Hematopoietic multipotent progenitor cell (in vitro differentiated cells): ENCODE measurements at places on chromosomes 4 and X. TPM values are rescaled to one million over a fixed set of nuclear protein-coding genes. Genes with fewer than 3 reads are reported as not detected.

Gene GPR50
- not detected for total RNA-seq

Gene CHIC2
- total RNA-seq: 45.2 TPM

Gene SFRP2
- total RNA-seq: not detected

- no peak for DNase-seq
Observed at GRCh38 chr4:177401658-177402273, 40.5 kb downstream of the AGA start.

- no peak for DNase-seq
Observed at GRCh38 chr4:137452799-137453198, 79.5 kb downstream of the PCDH18 start.

Gene SATL1
- under 0.01 TPM for total RNA-seq

GRCh38 chr4:74357965-74358364 is 7.0 kb upstream of the EREG start:
- no peak for DNase-seq

DNA sequence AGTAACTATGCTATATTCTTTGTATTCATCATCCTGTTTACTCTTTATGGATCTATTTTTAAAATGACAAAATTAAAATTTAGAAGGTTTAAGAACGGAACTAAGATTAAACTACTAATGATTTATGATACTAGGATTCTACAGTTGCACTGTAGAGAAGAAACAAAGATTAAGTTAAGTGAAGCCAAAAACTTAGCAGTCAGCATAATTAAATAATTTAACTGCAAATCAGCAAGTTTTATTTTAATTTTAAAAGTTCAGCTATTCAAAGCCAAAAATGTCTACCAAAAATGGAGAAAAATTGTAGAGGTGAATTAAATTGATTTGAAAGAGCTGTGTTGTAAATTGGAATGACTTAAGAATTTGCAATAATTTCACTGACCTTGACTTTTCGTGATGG is 30.8 kb downstream of the NDST4 start:
- no peak for DNase-seq

DNA sequence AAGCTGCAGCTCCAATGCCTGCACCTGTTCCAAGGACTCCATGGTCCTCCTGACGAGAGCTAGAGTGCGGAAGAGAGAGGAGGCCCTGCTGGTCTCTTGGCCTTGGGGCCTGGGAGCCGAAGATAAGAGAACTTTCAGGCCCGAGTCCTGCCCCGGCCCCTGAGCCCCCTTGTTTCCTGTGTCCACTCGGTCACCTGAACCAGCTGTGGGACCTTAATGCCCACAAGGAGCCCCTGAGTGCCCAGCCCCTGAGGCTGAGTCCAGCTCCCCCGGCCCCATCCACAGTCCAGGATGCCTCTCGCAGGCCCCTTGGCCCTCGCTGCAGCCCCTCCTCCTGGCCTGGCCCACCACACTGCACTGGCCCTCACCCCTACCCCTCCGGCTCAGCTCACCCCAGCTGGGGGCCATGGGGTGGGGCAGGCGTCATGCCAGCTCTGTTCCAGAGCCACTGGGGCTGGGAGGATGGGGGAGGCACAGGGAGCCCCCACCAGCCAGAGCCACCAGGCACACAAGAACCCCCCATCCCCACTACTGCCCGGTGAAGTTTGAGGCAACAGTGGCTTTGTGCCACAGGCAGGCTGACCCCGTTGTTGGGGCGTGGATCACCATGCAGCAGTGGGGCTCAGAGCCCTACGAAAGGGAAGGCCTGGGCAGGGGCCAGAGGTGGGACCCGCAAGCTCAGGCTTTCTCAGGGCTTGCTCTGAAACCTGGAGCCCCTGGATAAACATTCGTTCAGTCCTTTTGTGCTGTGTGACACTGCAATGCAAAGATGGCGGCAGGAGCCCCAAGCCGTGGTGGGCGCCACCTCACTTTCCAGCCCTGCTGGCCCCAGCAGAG is 14.1 kb downstream of the NAT8L start:
- no peak for DNase-seq

DNA sequence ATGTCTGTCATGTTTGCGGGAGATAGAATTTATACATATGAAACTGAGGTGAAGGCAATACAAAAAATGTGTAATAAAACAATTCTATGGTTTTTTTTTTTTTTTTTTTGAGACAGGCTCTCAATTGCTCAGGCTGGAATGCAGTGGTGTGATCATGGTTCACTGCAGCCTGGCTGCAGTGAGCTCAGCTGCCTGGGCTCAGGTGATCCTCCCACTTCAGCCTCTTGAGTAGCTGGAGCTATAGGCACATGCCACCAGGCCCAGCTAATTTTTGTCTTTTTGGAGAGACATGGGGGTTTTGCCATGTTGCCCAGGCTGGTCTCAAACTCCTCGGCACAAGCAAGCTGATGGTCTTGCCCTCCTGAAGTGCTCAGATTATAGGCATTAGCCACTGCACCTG is 10.1 kb downstream of the RADX start:
- no peak for DNase-seq

Gene HSFX2
- not detected for total RNA-seq

DNA sequence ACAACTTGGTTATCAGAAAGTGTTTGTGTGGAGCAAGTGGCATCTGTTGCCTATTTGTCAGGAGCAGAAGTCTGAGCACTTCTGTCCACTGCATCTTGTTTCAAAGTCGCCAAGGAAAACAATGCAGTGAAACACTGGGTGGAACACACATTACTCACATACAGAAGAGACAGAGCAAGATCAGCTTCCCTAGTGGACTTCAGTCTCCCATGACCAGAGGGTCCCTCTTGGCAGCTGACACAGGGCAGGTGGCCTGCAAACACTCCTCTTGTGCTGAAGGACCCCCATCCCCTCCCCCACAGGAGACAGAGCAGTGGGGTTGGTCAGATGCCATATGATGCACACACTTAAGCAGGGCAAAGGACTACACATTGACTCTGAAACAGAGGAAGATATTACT is 3.6 kb upstream of the BBS12 start:
- no peak for DNase-seq

Gene WAS
- 52.0 TPM for total RNA-seq

Gene ELOVL6
- total RNA-seq: 3.8 TPM

DNA sequence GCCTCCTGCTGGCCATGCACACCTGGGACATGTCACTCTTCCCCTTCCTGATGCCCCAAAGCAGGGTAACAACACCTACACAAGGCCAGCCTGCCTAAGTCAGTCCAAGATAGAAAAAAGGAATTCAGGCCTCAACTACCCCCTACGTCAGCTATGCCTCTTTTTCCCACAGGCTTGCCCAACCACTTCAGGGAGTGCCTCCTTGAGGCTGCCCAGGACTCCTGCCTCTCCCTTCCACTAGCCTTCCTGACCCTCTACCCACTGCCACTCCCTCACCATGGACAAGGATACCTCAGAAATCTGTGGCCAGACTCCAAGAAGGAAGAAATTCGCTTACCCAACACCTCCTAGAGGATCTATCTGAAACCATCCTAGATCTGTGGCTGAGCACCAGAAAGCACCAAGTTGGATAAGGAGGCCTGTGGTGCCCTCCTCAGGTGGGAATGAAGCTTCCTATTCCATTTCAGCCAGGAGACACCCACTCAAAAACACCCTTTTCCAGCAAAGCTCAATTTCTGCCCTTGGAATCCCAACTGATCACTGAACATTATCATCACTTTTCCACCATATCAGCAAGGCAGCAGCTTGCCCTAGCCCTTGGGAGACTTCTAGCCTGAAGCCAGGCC is 1.8 kb downstream of the KDM5C start:
- DNase-seq: no peak

Gene STIM2
- 17.8 TPM for total RNA-seq

DNA sequence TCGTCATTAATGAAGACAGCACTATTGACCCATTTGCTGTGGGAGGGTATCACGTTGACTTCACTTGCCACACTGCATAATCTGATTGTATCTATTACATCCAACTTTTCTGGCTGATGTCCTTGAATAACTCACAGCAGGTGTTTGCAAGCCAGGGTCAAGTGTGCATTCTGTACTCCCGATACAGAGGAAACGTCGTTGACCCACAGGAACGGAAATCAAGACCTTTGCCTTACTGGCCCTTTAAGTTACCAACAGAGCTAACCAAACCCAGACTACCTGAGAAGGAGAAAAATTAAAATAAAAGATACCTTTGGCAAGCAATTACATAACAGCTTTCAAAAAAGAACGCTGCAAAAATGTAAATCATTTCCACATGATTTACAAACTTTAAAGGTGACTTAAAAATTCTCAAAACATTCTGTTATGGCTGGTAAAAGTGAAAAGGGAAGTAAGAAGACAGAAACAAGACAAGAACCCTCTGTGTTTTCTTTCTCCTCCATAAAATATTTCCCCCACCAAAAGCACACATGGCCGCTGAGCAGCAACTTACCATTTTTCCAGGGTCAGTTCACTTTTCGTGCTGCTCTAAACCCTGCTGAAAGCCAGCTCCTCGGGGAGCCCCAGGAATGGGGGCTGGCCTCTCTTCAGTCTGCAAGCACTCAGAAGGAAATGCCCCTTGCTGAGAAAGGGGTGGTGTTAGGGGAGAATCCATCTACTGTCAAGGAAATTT is 6.5 kb upstream of the SHISA3 start:
- no peak for DNase-seq

Gene DLG3
- total RNA-seq: 6.7 TPM

Gene UBQLN2
- total RNA-seq: 12.7 TPM

Gene LIMCH1
- total RNA-seq: 17.2 TPM

DNA sequence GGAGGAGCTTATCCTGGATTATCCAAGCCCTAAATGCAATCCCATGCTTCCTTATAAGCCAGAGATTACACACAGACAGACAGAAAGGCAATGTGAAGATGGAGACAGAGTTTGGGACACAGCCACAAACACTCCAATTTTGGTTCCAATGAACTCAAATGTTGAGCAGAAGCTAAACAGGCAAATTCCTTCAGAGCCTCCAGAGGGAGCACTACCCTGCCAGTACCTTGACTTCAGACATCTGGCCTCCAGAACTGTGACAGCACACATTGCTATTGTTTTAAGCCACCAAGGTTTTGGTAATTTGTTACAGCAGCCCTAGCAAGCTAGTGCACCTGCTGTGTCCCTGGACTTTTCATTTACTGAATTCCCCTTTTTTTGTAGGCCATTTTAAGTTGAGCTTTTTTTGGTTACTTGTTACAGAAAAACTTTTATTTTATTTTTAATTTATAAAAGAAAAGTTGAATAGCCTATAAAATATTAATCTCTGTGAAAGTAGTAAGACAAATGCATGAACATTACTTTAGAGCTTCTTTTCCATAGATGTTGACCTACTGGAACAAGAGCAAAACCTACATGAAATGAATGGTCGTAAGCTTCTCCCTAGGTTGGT is 33.4 kb upstream of the SRD5A3 start:
- no peak for DNase-seq

Gene TAB3
- total RNA-seq: 11.0 TPM

DNA sequence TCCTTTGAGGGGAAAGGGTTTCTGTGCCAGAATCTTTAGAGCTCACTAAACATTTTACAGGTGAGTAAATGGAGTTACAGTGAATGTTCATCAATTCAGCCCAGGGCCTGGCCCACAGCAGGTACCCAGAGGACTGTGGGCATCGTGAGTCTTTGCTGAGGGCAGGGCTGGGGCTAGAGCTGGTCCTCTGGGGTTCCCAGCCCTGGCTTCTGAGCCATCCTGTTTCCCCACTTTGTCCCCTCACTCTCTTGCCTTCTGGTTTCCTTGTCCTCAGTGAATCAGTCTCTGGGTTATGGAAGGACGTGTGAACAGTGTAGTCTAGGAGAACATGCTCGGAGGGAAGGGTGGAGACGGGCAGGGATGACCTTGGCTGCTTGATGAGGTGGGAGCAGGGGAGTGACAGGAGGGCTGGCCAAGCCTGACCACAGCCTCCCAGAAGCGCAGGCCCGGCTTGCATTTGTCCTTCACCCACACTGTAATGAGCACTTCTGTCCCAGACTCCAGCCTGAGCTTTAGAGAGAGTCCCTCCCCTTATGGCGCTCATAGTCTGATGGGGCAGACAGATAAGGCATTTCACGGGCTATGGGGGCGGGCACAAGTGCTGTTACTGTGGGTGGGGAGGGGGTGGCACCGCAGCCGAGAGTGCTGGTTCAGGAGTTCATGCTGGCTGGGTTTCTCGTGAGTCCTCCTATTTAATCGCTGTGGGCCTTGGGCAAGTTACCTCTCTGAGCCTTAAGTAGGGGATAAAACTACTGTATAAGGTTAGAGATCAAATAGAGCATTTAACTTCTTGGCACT is 17.3 kb downstream of the TBC1D14 start:
- no peak for DNase-seq

Gene SPACA5
- total RNA-seq: not detected

Gene ADGRL3
- total RNA-seq: under 0.01 TPM

DNA sequence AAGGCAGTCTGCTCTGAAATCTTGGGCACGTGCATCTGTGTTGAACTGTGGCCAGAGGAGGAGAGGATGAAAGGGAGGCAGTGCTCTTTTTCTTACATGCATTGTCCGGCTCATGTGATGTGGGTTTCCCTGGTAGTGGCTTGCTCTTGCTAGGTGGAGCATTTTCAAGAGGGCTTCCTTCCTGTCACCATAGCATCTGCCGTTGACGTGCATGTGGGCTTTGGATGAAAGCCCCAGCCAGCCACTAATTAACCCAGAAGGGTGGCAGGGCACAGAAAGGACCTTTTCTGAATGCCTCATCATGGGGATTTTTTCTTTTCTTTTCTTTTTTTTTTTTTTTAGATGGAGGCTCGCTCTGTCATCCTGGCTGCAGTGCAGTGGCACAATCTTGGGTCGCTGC is 121.3 kb downstream of the GPR143 start:
- no peak for DNase-seq

DNA sequence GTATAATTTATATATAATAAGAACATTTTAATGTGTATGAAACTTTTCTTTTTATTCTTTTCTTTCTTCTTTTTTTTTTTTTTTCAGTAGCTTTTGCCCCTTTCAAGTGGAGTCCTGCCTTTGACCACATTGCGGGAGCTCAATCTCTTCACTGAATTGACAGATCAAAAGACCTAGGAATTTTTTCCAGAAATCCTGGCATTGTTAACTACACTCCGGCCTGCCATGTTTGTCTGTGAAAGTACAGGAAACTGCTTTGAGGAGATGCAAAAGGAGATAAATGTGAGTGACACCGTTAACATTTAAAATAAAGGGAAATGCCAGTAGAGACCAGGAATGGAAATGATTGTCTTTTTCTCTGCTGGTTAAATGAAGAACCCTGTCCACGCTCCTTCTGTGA is 159.3 kb upstream of the VCX3A start:
- no peak for DNase-seq

Gene ZCCHC13
- total RNA-seq: not detected

GRCh38 chrX:10519278-10519677 is 101.1 kb downstream of the MID1 start:
- no peak for DNase-seq

Gene UGT2B7
- total RNA-seq: not detected

Gene IL3RA
- total RNA-seq: 23.4 TPM

DNA sequence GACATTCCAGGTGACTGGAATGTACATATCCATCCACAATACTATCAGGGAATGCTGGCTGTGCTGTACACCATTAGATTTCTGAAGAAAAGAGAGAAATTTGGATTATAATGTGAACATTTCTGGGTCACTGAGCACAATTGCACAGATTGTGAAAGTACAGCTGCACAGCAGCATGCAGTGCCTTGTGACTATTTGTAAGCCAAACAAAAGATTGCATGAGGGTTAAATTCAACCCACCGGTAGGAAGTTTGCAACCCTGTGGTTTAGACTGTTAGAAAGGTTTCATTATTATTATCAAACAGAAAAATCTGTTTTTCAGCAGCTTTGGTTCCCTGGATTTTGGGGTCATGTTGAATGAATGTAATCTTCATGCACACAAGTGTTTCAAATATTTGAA is 24.5 kb downstream of the DDIT4L start:
- no peak for DNase-seq

- no peak for DNase-seq
Observed at GRCh38 chrX:30573125-30573524, 4.4 kb downstream of the TASL start.
